Peyer's patch (tissue), 4 donors: ENCODE measurements at places on chromosomes 4 and X. TPM values are rescaled to one million over a fixed set of nuclear protein-coding genes. Genes with fewer than 3 reads are reported as not detected.

DNA sequence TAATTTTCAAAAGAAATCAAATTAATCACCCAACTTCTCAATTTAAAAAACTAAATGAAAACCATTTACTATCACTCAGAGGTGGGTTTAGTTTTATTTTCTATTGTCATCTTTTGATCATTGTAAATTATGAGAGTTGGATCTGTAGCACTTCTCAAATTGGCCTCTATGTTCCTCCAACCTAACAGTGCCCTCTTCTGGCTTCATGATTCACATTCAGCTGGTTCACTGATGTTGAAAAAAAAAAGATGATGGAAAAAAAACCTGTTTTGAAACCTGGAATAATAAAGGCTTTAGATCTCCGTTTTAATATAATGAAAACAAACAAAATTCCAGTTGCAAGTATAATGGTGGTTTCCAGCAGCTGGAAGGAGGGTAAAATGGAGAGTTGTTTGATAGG, 2.4 kb upstream of the NBDY start:
- DNase-seq = no peak

DNA sequence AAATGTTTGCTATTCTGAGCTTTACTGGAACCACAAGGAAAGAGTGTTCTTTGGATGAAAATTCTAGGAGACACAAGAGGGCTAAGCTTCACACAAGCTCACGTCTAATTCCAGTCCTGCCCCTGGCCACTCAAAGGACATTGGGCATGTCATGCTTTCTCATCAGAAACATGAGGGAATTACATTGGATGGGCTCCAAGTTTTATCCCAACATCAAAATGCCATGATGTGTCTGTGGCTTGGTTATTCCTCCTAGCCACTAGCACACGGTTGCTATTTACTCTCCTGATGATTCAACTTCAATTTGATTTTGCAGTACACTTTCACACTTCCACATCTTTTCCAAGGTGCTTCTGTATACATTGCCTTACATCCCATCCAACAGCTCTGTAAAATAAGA, 149.6 kb upstream of the FAM9B start:
- DNase-seq = no peak

GRCh38 chr4:7046971-7047370, 3.8 kb downstream of the TADA2B start:
- no peak for DNase-seq

GRCh38 chr4:173450281-173450680, 51.4 kb upstream of the SCRG1 start:
- DNase-seq = no peak

- no peak for DNase-seq
Observed at GRCh38 chr4:107603430-107603829, 116.6 kb downstream of the PAPSS1 start.

GRCh38 chr4:168433571-168433970, 46.7 kb downstream of the DDX60L start:
- DNase-seq = no peak

- no peak for DNase-seq
Observed at GRCh38 chrX:150063138-150063518, 124.8 kb upstream of the EOLA2 start.

GRCh38 chr4:12239897-12240636, 811.4 kb upstream of the HS3ST1 start:
- no peak for DNase-seq

DNA sequence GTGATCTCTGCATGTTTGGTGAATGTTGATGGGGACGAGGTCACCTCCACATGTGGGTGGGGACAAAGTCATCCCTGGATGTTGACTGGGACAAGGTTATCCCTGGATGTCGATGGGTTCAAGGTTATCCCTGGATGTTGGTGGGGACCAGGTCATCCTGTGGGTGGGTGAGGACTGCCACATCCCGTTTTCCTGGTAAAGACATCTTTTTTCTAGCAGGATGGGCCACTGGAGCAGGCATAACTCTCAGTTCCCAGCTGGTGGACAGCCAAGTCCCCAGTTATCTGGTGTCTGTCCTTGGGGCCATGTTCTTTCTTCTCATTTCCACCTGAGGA, 28.3 kb upstream of the PLCXD1 start:
- no peak for DNase-seq

DNA sequence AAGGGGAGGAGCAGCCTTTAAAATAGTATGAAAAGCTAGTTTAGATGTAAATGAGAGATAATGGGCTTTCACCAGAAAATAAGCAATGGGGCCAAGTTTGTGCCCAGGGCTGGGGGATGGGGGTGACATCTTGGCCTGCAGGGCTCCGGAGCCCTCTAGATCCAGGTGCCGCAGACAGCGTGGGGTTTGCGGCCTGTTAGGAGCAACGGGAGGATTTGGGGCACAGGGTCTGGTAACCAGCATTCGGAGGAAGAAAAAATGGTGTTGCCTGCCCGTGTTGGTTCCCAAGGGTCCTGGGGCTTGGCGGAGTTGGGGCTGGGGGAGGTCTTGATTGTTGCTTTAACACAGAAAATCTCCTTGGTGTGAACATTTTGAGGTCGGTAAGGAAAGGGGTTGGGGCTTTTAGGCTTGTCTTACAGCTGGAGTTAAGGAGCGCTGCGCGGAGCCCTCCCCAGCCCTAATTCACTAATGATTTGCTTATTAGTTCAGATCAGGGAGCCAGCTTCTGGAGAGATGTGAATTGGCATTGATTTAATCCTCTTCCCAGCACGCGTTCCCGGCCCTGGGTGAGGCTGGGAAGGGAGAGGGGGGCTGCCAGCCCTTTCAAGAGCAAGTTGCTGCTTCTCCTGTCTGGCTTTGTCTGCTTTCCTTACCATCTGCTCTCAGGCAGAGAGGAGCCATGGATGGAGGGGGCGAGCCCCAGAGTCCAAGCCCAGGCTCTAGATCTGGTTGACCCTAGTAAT, 443.4 kb downstream of the BCOR start:
- no peak for DNase-seq

DNA sequence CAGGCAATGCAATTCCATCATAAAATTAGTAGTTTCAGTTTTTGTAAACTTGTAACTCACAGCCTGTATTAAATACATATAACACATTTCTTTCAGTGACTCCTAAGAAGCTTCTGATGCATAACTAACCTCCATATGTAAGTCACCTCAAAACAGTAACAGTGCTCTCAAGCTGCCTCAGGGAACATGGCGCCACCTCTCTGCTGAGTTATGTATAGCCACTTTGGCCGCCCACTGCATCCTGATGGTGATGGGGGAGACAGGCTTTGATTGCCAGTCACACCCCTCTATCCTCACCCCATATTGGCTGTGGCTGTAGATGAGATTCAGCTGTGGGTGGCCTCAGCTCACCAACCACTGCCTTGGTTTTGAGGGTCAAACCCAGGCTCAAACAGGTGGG, 54.3 kb downstream of the LRBA start:
- no peak for DNase-seq

GRCh38 chr4:156705311-156705710, 266.3 kb downstream of the PDGFC start:
- DNase-seq = no peak

GRCh38 chr4:159860945-159861344, 758.1 kb downstream of the RAPGEF2 start:
- no peak for DNase-seq

- no peak for DNase-seq
Observed at GRCh38 chr4:95013236-95013635, 255.5 kb downstream of the BMPR1B start.

GRCh38 chr4:160795216-160795615, 1368.6 kb downstream of the FSTL5 start:
- DNase-seq = no peak

MAGEA9 gene
- not detected for total RNA-seq

TMEM131L gene
- total RNA-seq = 5.2 TPM

FAM9C gene
- not detected for total RNA-seq

SYTL4 gene
- 102 TPM for total RNA-seq

RNF212 gene
- not detected for total RNA-seq

USP26 gene
- total RNA-seq = not detected

CFP gene
- total RNA-seq = 7.4 TPM

FGFBP2 gene
- total RNA-seq = not detected

SLC10A4 gene
- total RNA-seq = not detected

TMEM150C gene
- total RNA-seq = not detected

GAGE12H gene
- total RNA-seq = not detected
